ENCODE measurements at places on chromosomes 1 and 21.

DNA sequence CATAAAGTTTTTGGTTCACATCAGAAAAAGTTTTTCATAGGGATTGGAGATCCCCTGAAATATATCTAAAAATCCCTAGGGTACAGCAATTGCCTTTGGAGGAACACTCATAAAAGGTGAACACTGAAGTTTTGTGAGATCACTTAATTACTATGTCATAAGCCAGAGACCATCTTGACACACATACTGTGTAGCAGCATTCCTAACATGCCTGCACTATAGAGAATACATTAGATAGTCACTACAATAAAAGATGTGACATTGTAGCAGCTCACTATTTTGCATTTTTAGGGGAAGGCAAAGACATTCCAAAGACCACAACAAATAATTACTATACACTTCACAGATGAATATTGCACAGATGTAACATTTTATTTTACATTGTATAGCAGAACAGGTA, 779.9 kb downstream of the KCNT2 start:
- no peak for DNase-seq

DNA sequence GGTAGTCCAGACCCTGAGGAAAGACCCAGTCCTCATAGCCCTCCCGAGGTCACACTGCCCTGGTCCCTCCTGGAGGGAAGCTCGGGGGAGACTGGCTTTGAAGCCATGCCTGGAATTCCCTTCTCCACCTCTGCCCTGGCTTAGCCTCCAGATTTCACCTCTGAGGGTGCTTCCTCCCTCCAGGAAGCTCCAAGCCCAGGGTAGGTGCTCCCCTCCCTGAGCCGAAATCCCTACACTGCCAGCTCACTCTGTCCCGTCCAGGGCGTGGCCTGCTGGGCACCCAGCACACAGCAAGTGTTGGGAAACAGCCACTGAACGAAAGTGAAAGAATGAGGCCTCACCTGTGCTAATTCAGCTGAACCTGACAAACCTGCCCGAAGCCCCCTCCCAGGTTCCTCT, 6.0 kb upstream of the TNFRSF25 start:
- DNase-seq = no peak

GRCh38 chr1:38693031-38693430, 166.5 kb downstream of the RRAGC start:
- DNase-seq = no peak

- DNase-seq = no peak
These were observed 12.7 kb upstream of the PDPN start for GRCh38 chr1:13570924-13571323.

GRCh38 chr1:178091986-178092745, 1.7 kb upstream of the RASAL2 start:
- no peak for DNase-seq

- DNase-seq = no peak
These were observed 38.2 kb upstream of the SLC25A33 start for GRCh38 chr1:9500756-9501754.

DNA sequence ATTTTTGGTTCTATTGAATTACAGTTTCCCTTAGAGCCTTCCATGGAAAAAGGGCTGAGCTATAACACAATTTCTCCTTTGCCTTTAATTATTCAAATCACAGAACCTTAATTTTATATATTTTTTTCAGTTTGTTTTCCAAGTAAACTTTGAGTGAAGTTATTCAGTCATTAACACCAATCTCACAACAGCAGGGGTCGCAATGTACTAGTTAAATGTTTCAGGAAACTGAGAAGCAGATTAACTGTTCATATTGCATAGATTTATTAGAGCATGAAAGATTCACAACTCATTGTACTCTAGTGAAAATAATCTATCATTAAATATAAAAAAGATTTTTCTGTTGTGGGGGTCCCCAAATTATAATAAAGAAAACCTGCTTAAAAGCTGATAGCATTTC, 64.1 kb downstream of the KIFAP3 start:
- peak; percentile 31 for DNase-seq

GRCh38 chr21:46160907-46161632, 5.7 kb upstream of the FTCD start:
- DNase-seq = no peak
